Activated CD4-positive, alpha-beta T cell treated with anti-CD3 and anti-CD28 coated beads, Interleukin-2, amount 10 ng/mL, durations not matched to agents 7 days and 5 days (primary cell): ENCODE measurements at places on chromosomes 12 and 14. TPM values are rescaled to one million over a fixed set of nuclear protein-coding genes. Genes with fewer than 3 reads are reported as not detected.

DNA sequence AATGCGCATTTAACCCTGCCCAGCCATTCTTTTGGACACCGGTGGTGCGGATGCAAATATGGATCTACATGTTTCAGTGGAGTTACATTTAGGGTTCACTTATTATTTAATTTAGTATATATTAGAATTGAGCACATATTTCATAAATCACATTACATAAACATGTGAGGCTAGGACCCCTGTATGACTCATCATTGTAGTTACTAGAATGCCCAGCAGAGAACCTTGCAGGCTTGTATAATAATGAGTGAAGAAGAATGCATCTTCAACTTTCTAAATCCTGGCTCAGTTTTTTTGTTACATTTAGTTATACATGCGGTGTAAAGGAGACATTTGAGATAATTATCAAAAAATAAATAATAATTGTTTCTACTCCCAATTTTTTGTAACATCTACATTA is 369.0 kb downstream of the ATP23 start:
- H3K4me3 ChIP-seq, result no peak overlapping the region
- DNase-seq, result no peak
- no peak overlapping the region for H3K27ac ChIP-seq
- no peaks in the 10 kb centered on the region for H3K27me3 ChIP-seq

DNA sequence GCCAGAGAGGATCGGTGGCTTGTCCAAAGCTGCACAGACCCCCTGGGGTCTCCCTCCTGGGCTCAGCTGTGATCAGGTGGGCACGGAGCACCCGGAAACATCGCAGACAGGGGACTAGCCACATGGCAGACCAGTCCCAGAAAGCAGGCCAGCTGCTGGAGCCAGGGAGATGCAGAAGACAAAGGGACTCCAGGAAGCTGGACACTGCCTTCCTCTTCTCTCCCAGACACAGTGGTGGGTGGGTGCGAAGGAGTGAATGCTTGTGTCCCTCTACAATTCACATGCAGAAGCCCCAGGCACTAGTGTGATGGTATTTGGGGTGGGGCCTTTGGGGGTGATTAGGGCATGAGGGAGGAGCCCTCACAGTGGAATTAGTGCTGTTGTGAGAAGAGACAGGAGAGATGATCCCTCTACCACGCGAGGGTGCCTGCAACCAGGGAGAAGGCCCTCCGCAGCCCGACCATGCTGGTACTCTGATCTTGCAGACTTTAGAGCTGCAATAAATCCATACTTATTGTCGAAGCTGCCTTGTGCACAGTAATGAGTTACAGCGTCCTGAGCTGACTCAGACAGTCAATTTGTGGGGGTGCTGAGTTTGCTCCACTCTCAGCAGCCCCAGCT is 95.2 kb downstream of the CALM1 start:
- no peaks in the 10 kb centered on the region for H3K27me3 ChIP-seq
- no peak overlapping the region for H3K4me3 ChIP-seq
- no peak for DNase-seq
- no peaks in the 10 kb centered on the region for H3K36me3 ChIP-seq
- no peak overlapping the region for H3K27ac ChIP-seq

PRIMA1 gene
- total RNA-seq, result not detected

DNA sequence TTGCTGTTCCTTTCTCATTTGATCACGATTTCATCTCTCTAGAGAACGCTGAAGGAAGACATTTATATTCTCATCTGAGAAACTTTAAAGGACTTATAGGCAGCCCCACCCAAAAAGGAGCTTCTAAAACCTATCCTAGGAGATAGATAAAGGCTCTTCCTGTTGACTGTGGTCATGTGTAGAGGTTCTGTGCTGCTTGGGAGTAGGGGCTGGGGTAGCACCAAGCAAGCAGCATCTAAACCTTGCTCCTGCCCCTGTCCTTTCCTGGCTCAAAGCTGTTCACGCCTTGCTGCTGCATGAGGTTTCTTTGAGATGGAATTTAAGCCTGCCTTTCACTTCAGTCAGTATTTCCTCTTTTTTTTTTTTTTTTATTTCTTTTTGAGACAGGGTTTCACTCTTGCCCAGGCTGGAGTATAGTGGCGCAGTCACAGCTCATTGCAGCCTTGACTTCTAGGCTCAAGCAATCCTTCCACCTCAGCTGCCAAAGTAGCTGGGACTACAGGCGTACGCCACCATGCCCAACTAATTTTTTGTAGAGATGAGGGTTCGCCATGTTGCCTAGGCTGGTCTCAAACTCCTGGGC is 41.4 kb downstream of the RAB35 start:
- peak; percentile 24 for DNase-seq
- no peaks in the 10 kb centered on the region for H3K27me3 ChIP-seq
- H3K4me1 ChIP-seq, result peaks cover 30% of the 10 kb centered on the region
- peak overlapping the region; percentile 90 for H3K27ac ChIP-seq

CFAP251 gene
- 0.30 TPM for total RNA-seq

DNA sequence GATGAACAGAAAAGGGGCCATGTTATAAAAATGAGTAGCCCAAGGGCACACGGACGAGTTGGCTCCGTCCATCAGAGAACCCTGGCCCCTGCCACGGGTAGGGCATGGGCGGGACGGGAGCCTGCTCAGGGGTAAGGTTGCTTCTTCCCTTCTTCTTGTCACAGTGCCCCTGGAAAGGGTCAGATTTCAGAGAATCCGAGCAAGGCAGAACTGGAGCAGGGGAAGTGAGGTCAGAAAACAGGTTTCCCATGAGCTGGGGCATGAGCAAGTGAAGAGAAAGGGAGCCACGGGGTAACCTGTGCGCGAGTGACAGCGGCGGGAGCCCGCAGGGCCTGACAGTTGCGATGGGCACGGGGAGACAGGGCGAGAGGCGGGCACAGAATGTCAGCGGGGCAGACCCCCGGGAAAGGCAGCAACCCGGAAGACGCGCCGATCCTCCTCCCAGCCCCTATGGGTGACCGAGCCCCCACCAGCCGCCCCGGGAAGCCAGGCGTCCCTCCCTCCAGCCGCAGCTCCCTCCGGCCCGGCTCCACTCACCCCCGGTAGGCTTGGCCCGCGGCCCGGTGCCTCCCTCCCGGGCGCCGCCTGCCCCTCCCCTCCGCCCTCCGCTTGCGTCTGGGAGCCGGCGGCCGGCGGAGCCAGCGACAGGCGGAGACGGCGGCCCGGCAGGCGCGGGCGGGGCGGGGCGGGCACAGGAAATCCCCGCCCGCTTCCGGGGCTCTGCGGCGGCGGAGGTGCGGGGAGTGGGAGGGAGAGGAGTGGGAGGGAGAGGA is at the start of gene ZNF641:
TSS of gene ZNF641 (minus strand) at position 671 of the 773 bp plus-strand sequence. CDS start 2,829 bp downstream, outside the sequence.
- peaks cover 3% of the 10 kb centered on the region for H3K27me3 ChIP-seq
- H3K27ac ChIP-seq, result peak within 1 kb of the TSS; percentile 94
- peaks cover 29% of the 10 kb centered on the region for H3K4me1 ChIP-seq
- H3K36me3 ChIP-seq, result peaks cover 31% of the 10 kb centered on the region
- peak within 1 kb of the TSS; percentile 89 for H3K4me3 ChIP-seq

DNA sequence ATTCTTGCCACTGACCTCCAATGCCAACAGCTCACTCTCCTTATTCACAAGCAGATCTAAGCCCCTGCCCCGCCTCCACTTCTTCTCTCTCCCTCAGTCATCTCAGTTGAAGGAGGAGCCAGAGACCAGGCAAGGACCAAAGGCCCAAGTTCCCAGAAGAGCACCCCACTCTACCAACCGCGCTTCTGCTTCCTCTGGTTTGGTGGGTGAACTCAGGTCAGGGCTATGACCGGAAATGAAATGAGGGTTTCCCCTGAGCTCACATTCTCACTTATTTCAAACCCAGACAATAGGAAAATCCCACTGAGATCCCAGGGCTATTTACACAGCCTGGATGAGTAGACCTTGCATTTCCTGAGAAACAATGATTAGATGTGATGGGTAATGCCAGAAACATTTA is 9.9 kb downstream of the DPF3 start:
- no peak for DNase-seq
- peaks cover 25% of the 10 kb centered on the region for H3K27me3 ChIP-seq
- no peak overlapping the region for H3K4me3 ChIP-seq
- H3K27ac ChIP-seq, result no peak overlapping the region

TCL1B gene
- not detected for total RNA-seq

- no peak overlapping the region for H3K27ac ChIP-seq
- peaks cover 25% of the 10 kb centered on the region for H3K27me3 ChIP-seq
- H3K36me3 ChIP-seq, result no peaks in the 10 kb centered on the region
- DNase-seq, result no peak
- peaks cover 21% of the 10 kb centered on the region for H3K4me1 ChIP-seq
- no peak overlapping the region for H3K4me3 ChIP-seq
Measured at GRCh38 chr14:88166616-88167015, 156.5 kb downstream of the KCNK10 start.

ASCL1 gene
- total RNA-seq, result not detected

DNA sequence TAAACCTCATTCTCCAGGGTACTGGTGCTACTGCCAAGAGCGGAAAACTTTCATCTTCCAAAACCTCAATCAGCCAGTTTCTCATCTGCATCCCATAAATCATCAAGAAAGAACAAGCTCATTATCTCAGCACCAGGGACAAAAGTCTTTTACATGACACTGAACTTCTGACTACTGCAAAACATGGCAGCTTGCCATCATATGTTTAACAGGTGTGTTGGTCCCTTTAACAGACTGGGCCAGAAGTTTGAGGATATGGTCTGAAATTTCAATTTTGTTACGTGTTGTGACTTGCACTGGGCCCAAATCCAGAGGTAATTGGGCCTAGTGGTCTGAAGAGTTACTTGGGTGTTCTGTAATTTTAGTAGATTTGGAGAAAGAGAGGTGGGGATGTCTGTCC is 305.4 kb upstream of the SEL1L start:
- no peaks in the 10 kb centered on the region for H3K4me1 ChIP-seq
- no peak overlapping the region for H3K27ac ChIP-seq
- DNase-seq, result no peak
- H3K27me3 ChIP-seq, result no peaks in the 10 kb centered on the region
- H3K4me3 ChIP-seq, result no peak overlapping the region

GRCh38 chr12:56518570-56518969 is 3.0 kb upstream of the RBMS2 start:
- H3K27me3 ChIP-seq, result peaks cover 1% of the 10 kb centered on the region
- no peak overlapping the region for H3K4me3 ChIP-seq
- peaks cover 37% of the 10 kb centered on the region for H3K4me1 ChIP-seq

GSKIP gene
- total RNA-seq, result 23.9 TPM

KRT2 gene
- total RNA-seq, result 0.10 TPM

- peaks cover 5% of the 10 kb centered on the region for H3K36me3 ChIP-seq
- no peak for DNase-seq
- no peaks in the 10 kb centered on the region for H3K27me3 ChIP-seq
- H3K27ac ChIP-seq, result no peak overlapping the region
- no peak overlapping the region for H3K4me3 ChIP-seq
Measured at GRCh38 chr12:26813812-26814211, 19.2 kb downstream of the ITPR2 start.

DNA sequence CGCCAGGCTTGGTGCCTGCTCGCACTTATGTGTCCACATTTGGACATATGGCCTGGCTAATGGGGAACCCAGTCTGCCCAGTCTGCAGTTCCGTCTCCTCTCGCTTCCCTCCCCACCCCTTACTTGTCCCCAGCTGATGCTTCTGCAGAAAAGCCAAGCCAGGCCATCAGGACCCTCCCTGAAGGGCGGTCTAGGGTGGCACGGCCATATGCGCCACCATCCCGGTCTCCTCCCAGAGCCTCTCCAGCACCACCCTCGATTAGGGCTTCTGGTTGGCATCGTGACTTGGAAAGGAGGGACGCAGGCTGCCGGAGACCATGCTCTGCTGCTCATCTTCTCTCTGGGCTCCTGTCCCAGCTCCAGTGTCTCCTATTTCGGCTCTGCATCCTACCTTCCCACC is 54.6 kb downstream of the CALM1 start:
- H3K27ac ChIP-seq, result no peak overlapping the region
- H3K27me3 ChIP-seq, result no peaks in the 10 kb centered on the region
- H3K36me3 ChIP-seq, result no peaks in the 10 kb centered on the region
- no peak overlapping the region for H3K4me3 ChIP-seq
- DNase-seq, result no peak

DNA sequence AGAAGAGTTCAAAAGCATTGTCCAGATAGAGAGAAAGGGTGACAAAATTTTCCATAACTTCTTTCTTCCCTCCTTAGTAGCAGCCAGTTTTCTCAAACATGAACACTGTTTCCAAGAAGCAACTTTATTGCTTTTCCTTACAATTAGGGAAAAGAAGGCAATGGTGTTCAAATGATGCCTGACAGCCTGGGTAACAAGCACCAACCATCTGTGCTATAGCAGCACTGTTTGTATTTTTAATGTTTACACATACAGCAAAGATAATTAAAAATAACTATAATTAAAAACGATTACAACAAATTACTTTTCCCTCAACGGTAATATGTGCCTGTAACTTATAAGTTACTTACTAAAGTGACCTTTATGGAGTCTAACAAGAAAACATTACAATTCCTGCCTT is 450.6 kb upstream of the LMO3 start:
- H3K36me3 ChIP-seq, result no peaks in the 10 kb centered on the region
- H3K27ac ChIP-seq, result no peak overlapping the region
- no peaks in the 10 kb centered on the region for H3K4me1 ChIP-seq
- H3K27me3 ChIP-seq, result no peaks in the 10 kb centered on the region

CLECL1 gene
- 1.4 TPM for total RNA-seq

GRCh38 chr14:26702721-26703230 is 104.9 kb upstream of the NOVA1 start:
- no peak overlapping the region for H3K27ac ChIP-seq
- no peaks in the 10 kb centered on the region for H3K27me3 ChIP-seq
- no peak for DNase-seq
- no peaks in the 10 kb centered on the region for H3K36me3 ChIP-seq
- no peaks in the 10 kb centered on the region for H3K4me1 ChIP-seq

SLC5A8 gene
- not detected for total RNA-seq

SLC25A21 gene
- not detected for total RNA-seq

GRCh38 chr14:105021656-105022275 is 883 bp upstream of the CDCA4 start:
- peak overlapping the region; percentile 91 for H3K27ac ChIP-seq
- DNase-seq, result peak; percentile 39
- peaks cover 66% of the 10 kb centered on the region for H3K4me1 ChIP-seq
- H3K27me3 ChIP-seq, result no peaks in the 10 kb centered on the region
- peaks cover 30% of the 10 kb centered on the region for H3K36me3 ChIP-seq

- no peak for DNase-seq
- no peak overlapping the region for H3K27ac ChIP-seq
- peaks cover 34% of the 10 kb centered on the region for H3K27me3 ChIP-seq
- no peaks in the 10 kb centered on the region for H3K36me3 ChIP-seq
- no peak overlapping the region for H3K4me3 ChIP-seq
Measured at GRCh38 chr14:64817631-64818030, 62.1 kb downstream of the SPTB start.

PRH2 gene
- total RNA-seq, result not detected

EGLN3 gene
- 18.6 TPM for total RNA-seq

DNA sequence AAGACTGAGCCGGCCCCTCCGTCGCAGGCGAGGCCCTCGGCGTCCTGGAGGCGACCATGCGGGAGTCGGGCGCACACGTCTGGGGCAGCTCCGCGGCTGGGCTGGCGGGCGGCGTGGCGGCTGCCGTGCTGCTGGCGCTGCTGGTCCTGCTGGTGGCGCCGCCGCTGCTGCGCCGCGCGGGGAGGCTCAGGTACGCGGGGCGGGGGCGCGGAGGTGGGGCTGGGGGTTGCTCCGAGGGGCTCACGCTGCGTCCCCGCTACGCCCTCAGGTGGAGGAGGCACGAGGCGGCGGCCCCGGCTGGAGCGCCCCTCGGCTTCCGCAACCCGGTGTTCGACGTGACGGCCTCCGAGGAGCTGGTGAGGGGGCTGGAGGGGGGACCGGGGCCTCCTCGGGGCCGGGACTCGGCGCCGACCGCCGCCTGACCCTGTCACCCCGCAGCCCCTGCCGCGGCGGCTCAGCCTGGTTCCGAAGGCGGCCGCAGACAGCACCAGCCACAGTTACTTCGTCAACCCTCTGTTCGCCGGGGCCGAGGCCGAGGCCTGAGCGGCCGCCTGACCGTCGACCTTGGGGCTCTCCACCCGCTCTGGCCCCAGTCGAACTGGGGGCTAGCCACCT is 7.8 kb downstream of the AMN start:
- no peak overlapping the region for H3K4me3 ChIP-seq
- H3K36me3 ChIP-seq, result no peaks in the 10 kb centered on the region
- H3K27me3 ChIP-seq, result peaks cover 40% of the 10 kb centered on the region
- H3K27ac ChIP-seq, result no peak overlapping the region
- no peak for DNase-seq
- H3K4me1 ChIP-seq, result peaks cover 5% of the 10 kb centered on the region
